ENCODE measurements at places on chromosomes 2 and 18.

- DNase-seq = no peak
These were observed at the start of gene ST6GAL2 for GRCh38 chr2:106885971-106886915. ST6GAL2 (minus strand) TSS chr2:106886167; CDS start chr2:106843977, 42,190 bp downstream.

DNA sequence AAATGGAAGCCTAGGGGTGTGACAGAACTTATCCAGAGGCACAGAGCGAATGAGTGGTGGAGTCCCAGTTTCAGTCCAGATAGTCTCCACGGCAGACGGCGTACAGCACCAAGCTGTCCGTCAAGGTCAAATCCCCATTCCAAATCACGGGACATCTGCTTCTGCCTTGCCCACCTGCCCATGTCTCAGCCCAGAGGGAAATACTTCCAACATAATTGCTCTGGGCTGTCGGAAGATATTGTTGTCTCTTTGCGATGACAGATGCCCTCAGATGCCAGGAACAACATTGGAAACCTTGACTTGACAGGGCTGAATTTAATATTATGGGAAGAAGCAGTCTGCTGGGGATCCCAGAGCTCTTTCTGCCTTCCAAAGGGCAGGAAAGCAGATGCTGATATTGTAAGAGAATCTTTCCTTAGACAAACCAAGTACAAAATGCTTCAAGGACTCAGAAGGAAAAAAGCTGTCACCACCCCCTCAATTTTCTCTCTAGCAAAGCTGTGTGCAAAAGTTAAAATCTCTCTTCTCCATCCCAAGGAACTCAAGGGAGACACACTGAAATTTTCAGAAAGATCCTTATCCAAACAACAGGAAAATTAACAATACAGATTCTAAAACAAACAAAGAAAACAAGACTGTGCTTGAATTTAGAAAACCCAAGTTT is 364.0 kb downstream of the LRATD1 start:
- no peak for DNase-seq

- no peak for DNase-seq
These were observed 8.9 kb downstream of the METTL5 start for GRCh38 chr2:169815849-169816248.

DNA sequence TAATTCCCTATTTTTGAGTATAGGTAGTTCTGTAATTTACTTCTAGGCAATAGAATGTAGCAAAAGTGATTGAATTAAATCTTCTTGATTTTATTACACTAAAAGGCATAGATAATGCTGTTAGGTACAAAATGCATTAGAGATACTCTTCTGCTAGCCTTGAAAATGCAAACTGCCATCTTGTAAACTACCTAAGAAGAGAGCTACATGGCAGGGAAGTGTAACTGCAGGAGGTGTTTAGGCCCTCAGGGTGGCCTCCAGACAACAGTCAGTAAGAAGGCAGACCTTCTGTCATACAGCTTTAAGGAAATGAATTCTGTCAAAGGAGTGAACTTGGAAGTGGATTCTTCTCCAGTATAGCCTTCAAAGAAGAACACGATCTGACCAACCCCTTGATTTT is 1396.8 kb upstream of the SLC39A10 start:
- DNase-seq = no peak

DNA sequence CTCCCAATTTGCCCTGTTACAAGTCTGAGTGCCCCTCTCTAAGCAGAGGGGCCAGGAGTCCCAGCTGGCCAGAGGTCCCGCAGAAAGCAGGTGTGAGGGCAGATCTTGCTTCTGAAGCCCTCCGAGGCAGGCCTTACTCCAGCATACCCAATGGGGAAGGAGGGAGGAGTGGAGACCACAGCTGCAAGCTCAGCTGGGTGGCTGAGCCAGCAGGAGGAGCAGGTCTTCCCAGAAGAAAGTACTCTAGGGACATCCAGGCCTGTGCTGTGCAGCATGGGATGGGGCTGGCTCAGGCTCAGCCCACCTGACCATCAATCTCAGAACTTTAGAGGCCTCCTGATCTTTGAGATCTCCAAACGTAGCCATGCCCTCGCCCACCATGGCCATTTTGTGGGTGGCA is 31.3 kb downstream of the PLB1 start:
- DNase-seq = no peak

DNA sequence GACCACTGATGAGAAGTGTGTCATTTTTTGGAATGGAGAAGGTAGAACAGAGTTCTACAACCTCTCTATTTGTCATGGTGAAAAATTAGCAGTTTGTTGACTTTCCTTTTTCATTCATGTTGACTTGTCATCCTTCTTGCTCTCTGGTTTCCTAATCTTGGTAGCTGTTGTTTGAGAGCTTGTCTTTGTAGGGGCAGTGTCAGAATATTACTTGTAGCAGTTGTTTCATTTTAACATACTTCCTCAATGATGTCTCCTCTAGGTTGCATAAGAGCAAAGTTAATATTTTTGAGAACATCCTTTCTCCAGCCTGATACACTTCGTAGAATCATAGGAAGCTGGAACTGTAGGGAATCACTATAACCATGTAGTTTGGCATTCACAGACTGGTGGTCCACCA is 368.2 kb upstream of the FANCL start:
- DNase-seq = no peak
